ENCODE measurements at places on chromosomes 1 and 21.

- no peak for DNase-seq
These were observed 281.8 kb downstream of the VAV3 start for GRCh38 chr1:107683191-107683657.

GRCh38 chr1:51897699-51898031, 19.1 kb upstream of the NRDC start:
- no peak for DNase-seq

GRCh38 chr1:22057861-22058260, 5.4 kb downstream of the CDC42 start:
- DNase-seq, result no peak

- DNase-seq, result no peak
These were observed 68.3 kb downstream of the ADARB1 start for GRCh38 chr21:45142469-45143308.

- DNase-seq, result no peak
These were observed 70.7 kb downstream of the SPATA46 start for GRCh38 chr1:162305969-162306368.

DNA sequence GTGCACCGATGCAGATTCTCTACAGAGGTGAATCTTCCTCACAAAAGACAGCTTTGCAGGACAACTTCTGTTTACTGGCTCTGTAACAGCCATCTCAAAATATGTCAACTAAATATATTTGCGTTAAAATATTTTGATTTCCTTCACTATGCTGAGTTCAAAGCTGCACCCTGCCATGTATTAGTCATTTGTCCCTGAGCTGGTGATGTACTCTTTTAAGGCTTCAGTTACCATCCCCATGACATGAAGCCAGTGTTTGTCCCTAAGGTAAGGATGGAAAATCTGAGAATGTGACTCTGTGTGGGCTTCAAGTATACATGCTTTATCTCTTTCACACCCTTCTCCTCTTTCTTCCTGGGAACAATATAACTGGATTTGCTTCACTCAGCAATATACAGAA, 70.2 kb upstream of the BTG3 start:
- no peak for DNase-seq

DNA sequence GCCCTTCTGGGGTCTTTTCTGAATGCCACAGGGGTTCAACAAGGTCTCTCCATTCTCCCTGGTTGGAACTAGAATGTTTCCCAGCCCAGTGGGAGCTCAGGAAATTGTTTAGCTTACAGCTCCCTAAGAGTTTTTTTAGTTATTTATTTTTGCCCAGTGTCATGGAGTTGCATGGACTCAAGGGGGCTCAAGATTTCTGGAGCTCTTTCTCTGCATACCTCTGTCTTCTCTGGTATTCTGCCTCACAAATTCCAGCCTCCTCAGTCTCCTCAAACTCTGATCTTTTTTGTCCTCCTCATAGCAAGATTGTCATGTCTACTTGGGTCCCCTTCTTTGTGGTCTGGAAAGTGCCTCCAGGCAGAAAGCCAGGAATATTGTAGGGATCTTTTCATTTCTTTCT, 15.9 kb upstream of the PPP2R5A start:
- DNase-seq, result no peak

DNA sequence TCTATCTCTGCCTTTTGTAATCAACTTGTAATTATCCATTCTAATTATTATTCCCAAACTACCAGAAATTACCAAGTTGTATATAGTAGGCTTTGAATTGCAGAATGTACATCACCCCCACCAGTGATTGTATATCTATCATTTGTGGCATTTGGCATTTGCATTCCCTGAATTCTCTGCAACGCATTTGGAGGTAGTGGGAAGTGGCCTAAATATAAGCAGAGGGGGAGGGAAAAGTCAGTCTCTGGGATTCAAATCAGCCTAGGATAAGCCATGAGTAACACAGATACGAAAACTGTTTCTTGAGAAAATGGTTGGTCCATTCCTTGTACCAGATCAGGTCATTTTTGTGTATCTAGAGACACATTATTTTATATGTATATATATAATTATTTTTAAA, 20.7 kb downstream of the DDX20 start:
- DNase-seq, result no peak

- DNase-seq, result no peak
These were observed 70.2 kb downstream of the ARHGEF16 start for GRCh38 chr1:3524556-3525203.

GRCh38 chr21:34618941-34619340, 4.0 kb upstream of the RCAN1 start:
- DNase-seq, result no peak

DNA sequence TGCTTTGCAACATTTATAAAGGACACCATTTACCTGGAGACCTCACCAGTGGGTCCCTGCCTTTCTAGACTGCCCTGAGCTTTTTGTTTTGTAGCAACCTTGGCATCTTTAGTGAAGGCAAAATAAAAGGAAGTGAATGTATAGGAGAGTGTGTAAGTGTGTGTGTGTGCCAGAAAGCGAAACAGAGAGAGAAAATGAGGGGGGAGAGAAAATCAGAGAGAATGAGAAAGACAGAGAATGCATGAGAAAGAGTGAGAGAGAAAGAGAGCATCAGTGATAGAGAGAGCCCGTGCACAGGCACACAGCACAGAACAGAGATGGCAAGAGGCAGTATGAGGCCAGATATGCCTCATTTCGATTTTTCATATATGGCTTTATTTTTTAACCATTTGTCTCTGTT, 57.5 kb downstream of the HSD3B1 start:
- DNase-seq, result no peak

DNA sequence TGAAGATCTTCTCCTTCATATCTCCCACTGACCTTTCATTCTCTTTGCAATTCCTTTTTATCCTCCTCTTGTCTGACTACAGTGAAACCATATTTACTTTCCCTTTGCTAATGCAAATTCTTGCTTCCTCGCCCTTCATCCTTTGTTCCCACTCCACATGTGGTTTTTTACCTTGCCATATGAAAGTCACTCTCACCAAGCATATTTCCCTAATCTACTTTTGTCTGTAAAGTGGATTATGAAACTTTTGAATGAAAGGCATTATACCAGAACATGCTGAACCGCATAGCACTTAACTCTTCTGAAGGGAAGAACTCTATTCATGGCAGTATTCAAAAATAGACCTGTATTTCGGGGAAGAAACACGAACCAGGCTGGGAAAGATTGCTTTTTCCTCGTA, 8.0 kb upstream of the TMPRSS15 start:
- no peak for DNase-seq

- DNase-seq, result no peak
These were observed 75.3 kb upstream of the ACTL8 start for GRCh38 chr1:17679856-17680255.

- DNase-seq, result no peak
These were observed 1.1 kb upstream of the TMEM167B start for GRCh38 chr1:109089242-109090015.

DNA sequence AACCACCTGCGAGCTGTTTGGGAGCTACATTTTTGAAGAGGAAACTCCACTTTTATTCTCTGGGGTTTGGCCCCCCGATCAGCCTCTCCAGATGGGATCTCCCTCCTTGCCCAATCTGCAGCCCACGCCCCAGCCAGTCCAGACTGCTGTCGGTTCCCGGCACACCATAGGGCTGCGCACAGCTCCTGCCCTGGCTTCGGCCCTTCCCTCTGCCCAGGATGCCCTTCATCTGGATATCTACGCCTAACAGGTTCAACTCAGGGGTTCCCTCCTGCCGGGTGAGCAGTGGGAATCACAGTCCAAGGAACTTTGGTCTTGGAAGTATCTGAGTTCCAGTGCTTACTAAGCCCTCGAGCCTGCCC, 135.3 kb downstream of the KAZN start:
- no peak for DNase-seq

- DNase-seq, result no peak
These were observed 325.2 kb downstream of the DUSP10 start for GRCh38 chr1:221416723-221417122.

GRCh38 chr1:109396513-109396839, 1.2 kb downstream of the SORT1 start:
- no peak for DNase-seq

DNA sequence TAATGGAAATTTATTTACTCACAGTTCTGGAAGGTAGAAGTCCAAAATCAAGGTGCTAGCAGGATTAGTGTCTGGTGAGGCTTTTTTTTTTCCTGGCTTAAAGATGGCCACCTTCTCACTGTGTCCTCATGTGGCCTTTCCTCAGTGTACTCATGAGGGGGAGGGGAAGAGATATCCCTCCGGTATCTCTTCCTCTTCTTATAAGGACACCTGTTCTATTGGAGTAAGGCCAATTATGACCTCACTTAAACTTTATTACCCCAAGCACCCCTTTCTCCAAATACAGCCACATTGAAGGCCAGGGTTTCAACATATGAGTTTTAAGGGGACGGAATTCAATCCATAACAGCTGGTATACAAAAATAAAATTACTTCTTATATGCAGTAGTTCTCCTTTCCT, 203.7 kb upstream of the C1orf87 start:
- DNase-seq, result no peak

DNA sequence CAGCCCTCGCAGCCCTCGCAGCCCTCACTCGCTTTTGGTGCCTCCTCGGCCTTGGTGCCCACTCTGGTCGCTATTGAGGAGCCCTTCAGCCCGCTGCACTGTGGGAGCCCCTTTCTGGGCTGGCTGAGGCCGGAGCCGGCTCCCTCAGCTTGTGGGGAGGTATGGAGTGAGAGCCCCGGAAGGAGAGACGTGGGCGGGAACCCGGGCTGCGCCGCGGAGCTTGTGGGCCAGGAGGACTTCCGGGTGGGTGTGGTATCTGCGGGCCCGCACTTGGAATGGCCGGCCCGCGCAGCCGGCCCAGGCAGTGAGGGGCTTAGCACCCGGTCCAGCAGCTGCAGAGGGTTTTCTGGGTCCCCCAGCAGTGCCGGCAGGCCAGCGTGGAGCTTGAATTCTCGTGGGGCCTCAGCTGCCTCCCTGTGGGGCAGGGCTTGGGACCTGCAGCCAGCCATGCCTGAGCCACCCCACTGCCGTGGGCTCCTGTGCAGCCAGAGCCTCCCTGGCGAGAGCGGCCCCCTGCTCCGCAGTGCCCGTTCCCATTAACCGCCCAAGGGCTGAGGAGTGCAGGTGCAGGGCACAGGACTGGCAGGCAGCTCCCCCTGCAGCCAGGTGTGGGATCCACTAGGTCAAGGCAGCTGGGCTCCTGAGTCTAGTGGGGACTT, 9.9 kb upstream of the CFHR2 start:
- no peak for DNase-seq

- no peak for DNase-seq
These were observed 57.0 kb downstream of the CHRM3 start for GRCh38 chr1:239443361-239443760.

- DNase-seq, result no peak
These were observed 167.3 kb downstream of the FASLG start for GRCh38 chr1:172826096-172826741.

GRCh38 chr21:25199944-25200343, 407.3 kb downstream of the MRPL39 start:
- no peak for DNase-seq

GRCh38 chr21:22346576-22346975, 1348.4 kb downstream of the NCAM2 start:
- DNase-seq, result no peak

DNA sequence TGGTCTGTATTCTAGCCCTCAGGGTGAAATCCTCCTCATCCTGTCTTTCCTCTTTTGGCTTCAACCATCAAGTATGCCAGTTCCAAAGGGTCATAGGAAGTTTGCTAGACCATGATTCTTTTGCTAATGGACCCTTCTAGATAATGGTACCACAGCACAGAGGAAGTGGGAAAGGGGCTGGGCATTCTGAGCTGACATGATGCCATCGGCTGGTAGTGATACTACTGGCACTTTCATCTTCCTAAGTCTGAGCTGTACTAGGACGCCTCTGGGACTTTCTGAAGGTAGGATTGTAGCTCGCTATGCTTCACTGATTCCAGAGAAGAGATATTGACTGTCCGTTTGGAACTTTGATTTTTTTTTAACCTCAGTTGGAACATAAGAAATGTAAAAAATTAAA, 11.4 kb downstream of the FASLG start:
- DNase-seq, result no peak

- no peak for DNase-seq
These were observed 880.5 kb upstream of the ADGRL4 start for GRCh38 chr1:79887059-79887458.

DNA sequence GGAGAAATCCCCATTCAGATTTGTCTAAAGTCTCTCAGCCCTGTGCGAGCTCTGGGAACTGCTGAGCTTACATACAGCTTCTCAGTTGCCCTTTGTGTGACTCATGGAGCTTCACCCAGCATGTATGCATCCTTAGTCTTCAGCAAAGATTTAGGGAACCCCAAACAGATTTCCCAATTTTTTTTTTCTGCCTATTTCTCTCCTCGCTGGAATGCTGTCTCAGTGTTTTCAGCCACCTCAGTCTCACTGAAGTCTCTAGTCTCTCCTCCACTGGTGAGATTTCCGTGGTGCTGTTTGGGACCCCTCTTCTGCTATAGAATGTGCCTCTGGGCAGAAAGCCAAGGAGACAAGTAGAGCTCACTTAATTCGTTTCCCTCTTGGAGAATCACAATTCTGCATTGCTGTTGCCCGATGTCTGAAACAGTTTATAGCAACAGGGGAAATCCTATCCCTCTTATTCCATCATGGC, 28.1 kb upstream of the TXLNA start:
- DNase-seq, result no peak

GRCh38 chr1:201426479-201427310, 5.2 kb upstream of the TNNI1 start:
- DNase-seq, result no peak

GRCh38 chr1:101086783-101087182, 61.2 kb upstream of the DPH5 start:
- no peak for DNase-seq

GRCh38 chr1:240610636-240611035, 1.3 kb downstream of the GREM2 start:
- DNase-seq, result no peak

DNA sequence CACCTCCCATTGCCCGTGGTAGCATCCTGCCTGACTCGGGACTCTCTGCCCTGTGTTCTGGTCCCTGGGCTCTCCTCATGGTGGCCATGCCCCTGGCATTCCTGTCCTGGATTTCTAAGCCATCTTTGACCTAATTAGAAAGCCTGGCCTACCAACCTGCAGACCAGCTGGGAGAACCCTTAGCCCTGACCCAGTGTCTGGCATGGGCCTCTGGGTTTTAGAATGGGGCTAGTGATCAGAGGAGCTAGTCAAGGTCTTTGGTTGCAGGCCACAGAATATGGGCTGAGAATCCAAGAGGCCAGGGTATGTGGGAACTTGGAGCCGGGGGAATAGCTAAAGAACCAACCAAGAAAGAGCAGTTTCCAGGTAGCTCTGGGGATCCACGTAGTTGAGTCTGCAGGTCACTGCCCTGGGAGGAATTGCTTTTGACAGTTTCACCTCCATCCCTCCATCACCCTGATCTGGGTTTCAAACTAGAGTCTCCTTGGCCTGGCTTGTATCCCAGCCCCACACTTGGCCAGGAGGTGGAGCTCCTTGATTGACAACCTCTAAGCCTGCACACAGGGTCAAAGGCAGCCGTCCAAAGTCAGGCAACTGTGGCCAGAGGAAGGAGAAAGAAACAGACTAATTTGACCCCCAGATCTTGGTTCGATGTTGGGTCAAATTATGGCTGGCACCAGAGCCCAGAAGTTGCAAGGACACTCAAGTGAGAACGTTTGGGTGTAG, 54.7 kb upstream of the ABCG1 start:
- peak; percentile 40 for DNase-seq

All from stimulated activated CD4-positive, alpha-beta T cell treated with anti-CD3 and anti-CD28 coated beads, TNF-alpha, amount 100 ng/mL, for 48 hours (primary cell).